ENCODE measurements at places on chromosomes 16 and 17.

GRCh38 chr16:330741-331140 lies 21.8 kb downstream of the AXIN1 start:
- no peak for DNase-seq

DNA sequence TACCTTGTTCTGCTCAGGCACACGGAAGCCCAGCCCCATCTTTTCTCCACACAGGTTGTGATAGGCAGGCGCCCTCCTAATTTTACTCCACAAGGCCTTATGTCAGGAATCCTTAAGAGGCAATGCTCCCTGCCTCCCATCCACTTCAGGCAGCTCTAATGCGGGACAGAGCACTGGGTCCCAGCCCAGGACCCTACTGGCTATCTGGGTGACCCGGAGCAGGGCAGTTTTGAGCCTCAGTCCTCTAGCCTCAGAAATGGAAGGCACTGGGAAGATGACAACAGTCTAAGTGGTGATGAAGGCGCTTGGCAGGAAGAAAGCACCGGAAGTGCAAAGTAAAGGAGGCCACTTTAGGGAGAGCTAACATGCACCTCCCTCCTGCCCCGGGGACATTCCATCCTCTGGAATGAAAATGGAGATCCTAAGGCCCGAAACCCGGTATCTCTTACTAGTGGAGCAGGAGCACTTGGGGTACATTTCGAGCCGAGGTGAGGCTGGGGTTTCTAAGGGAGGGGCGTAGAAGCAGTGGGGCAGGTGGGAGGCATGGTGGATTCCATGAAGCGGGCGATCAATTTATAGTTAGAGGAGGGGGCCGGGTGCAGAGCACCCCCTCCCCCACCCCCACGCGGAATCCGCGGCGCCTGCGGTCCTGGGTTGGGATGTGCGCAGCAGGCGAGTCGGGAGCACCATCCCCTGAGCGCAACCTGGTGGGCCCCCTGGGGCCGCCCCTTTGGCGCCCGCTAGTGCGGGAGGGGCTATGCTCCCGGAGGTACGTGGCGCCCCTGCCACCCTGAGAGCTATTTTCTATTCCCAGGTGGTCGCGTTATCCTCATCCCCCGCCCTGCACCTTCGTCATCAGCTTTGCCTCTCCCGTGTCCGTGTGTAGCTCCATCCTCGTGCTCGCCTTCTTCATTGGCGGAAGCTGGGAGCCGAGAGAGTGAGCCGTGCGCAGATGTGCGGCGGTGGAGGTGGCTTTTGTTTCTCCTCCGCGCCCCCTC lies 4.9 kb downstream of the MT1F start:
- DNase-seq, result no peak

GRCh38 chr17:77316191-77316641 lies 175.4 kb downstream of the SEC14L1 start:
- no peak for DNase-seq

- no peak for DNase-seq
Measured at GRCh38 chr16:61892531-61892930, 143.7 kb downstream of the CDH8 start.

GRCh38 chr16:83248735-83249463 lies 558.9 kb upstream of the HSBP1 start:
- DNase-seq, result no peak

All from GM06990 (cell line).